ENCODE measurements at places on chromosomes 5 and 9.
A peak's percentile ranks its signal among the peaks of the same experiment; 100 is the strongest.

- DNase-seq, result no peak
Measured at GRCh38 chr5:135024956-135025729, 8.9 kb downstream of the PITX1 start.

- DNase-seq, result peak; percentile 60
Measured at GRCh38 chr9:114696814-114697544, 15.0 kb upstream of the TEX48 start.

- DNase-seq, result no peak
Measured at GRCh38 chr5:6833406-6833805, 120.2 kb downstream of the TENT4A start.

GRCh38 chr5:165620394-165620793 is 2115.0 kb downstream of the MAT2B start:
- no peak for DNase-seq

GRCh38 chr9:129751841-129752801 is 721 bp downstream of the PTGES start:
- no peak for DNase-seq

- no peak for DNase-seq
Measured at GRCh38 chr5:178351221-178352034, 118.8 kb upstream of the PHYKPL start.

- DNase-seq, result no peak
Measured at GRCh38 chr5:100590867-100591266, 55.7 kb downstream of the FAM174A start.

DNA sequence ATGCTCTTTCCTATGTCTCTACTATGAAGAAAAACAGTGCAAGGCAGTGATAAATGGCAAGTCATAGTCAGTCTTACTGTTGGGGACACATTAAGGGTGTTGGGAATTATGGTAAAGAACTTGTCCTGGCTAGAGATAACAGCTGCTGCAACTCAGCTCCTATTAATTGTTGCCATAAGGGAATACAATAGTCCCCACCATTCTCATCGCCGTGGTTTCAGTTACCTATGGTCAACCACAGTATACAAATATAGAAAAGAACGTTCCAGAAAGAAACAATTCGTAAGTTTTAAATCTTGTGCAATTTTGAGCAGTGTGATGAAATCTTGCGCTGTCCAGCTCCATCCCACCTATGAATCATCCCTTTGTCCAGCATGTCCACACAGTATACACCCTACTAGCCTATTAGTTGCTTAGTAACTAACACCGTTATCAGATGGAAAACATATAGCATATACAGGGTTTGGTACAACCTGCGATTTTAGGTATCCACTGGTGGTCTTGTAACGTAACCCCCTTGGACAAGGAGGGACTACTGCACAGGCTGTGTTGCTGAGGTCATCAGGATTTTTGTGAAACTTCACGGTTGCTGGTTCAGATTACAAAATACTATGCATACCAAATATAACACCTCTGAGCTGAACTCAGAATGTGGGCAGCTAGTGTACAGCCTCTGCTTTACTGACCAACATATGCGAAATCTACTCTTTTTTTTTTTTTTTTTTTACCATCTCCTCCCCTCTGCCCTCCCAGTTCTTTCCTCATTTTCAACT is 53.5 kb downstream of the ZFR start:
- DNase-seq, result no peak

- peak; percentile 15 for DNase-seq
Measured at GRCh38 chr5:88140396-88140855, 128.2 kb downstream of the TMEM161B start.

DNA sequence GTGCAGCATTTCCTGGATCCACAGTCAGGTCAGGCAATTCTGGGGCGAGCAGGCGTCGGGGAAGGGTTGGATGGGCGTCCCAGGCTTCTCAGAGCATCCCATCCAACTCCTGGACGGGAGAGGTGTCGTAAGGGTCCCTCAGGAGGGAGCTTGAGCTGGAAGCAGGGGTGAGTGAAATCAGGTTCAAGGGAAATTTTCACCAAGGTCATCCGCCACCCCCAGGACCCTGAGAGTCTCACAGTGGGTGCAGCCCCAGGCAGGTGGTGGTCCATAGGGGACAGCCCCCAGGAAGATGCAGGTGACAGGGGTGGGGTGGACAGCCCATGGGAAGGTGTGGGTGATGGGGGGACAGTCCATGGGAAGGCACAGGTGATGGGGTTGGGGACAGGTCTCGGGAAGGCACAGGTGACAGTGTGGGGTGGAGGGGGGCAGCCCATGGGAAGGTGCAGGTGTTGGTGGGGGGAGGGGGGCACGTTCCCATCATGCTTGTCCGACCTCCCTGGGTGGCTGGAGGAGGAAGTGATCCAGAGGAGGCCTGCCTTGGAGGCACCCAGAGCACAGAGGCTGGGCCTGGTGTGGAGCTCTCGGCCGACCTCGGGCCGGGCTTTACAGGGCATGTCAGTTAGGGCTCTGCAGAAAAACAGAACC is 48.9 kb downstream of the AHRR start:
- DNase-seq, result no peak

DNA sequence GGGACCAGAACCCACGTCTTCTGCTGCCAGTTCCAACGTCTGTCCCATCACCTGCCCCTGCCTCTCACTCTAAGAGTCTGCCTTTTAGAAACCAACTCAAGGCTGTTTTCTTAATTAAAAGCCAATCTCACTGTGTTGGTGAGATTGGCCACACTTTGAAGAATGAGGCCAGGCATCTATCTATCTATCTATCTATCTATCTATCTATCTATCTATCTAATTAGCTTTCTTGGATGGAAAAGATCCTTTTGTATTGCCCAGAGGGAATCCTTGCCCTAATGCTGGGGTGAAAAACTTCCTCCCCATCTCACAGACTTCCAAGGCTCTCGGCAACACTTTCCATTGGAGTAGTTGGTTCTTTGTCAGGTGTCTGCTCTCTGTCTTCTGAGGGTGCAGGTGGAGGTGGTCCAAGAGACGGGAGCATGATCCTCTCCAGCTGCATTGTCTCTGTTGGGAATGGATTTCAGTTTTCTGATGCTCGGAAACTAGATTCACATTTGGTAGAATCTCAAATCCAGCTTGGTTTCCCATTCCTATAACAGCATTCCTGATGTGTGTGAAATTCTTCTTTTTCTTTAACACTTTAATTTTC is 57.9 kb downstream of the GALNT12 start:
- no peak for DNase-seq

DNA sequence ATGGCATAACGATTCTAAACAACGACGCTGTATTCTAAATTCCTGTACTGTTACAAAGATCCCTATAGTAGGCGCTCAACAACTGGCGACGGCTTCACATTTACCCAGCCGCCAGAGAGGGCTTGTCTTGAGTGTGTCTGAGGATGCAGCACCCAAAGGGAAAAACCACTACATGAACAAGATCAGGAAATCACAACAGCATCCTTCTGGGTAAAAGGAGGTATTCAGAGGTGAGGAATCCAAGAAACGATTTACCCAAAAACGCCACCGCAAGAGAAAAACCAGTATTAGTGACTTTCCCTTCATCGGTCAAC is 711 bp downstream of the TTC33 start:
- peak; percentile 76 for DNase-seq

DNA sequence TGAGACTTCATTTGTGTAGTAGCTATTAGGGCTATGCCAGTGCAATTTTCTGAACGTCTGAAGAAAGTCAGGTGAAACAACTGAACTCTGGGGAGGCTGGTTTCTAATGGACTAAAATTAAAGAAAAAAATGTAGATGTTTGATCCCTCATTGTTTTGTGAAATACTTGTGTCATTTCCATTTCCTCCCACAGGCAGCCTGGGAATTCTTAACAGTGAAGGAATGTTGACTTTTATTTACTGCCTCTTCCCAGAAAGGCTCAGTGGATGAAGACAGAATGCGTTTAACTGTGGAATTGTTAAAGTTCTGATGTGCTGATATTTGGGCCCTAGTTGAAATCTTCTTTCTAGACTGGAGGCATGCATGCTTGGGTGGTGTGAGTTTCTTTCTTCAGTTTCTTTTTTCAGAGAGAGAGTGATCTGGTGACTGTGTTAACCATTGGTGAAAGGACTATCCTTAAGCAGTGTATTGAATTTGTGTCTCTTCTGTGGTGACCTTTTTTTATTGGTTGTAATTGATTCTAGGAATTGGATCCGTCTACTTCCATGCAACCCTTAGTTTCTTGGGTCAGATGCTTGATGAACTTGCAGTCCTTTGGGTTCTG is 15.5 kb downstream of the ACER2 start:
- DNase-seq, result no peak

DNA sequence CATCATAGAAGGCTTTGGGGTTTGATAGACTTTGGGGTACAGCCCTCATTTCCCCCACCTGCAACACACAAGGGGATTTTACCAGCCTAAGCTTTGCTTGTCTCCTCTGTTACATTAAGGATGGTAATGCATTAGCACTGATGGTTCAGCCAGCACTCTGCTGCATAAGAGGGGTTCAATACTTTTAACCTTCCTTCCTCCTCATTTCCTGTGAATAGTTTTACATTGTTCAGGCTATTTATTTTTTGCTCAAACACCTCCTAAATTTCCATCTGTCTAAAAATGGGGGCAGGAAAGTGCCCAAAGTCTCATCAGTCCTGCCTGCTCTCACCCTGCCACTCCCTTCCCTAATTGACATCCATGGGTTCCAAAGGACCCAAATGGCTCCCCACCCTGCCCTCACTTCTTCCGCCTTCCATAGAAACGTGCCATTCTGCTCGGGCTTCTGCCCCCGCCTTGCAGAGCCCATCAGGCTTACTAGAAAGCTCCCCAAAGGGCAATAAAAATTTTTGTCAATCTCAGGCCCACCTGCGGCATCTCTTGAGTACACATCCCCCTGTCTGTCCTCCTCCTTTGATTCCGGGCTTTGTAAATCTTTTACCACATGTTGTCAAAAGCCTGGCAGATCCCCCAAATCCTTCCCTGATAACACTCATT is 239.5 kb upstream of the SLC24A2 start:
- DNase-seq, result no peak

GRCh38 chr5:148913985-148914431 is 87.6 kb downstream of the ADRB2 start:
- no peak for DNase-seq

DNA sequence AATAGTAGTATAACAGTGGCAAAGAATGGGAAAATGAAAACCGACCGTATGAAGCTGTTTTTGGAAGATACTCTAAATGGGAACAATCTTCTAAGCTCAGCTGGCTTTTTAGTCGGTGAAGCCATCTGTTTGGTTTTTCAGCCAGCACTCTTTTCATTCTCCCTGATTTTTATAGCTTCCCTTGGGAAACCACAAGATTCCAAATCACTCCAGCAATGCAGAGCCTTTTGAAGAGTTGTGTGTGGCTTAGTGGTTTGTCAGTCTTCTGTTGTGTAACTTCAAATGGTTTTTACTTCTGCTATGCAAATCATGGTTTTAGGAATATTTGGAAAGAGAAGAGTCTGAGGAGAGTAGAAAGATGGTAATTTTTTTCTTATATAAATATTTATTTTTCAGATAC is 180.7 kb downstream of the KDM4C start:
- no peak for DNase-seq

- DNase-seq, result no peak
Measured at GRCh38 chr9:37899041-37899440, 4.9 kb downstream of the SLC25A51 start.

DNA sequence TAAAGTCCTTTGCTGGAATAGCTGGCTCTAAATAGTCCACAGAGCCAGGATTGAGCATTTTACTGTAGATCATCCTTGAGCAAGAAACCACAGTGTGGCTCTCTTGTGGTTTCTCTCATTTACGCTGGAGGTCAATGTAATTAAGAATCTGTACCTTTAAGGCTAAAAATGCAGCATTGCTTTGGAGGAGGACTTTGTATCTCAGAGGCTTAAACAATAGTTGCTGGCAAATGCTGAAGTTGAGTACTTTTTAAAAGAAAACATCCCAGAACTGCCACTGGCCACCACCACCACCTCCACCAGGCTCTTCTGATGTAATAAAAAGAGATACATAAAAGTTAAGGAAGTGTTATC is 177.3 kb upstream of the ADAMTSL1 start:
- DNase-seq, result no peak

DNA sequence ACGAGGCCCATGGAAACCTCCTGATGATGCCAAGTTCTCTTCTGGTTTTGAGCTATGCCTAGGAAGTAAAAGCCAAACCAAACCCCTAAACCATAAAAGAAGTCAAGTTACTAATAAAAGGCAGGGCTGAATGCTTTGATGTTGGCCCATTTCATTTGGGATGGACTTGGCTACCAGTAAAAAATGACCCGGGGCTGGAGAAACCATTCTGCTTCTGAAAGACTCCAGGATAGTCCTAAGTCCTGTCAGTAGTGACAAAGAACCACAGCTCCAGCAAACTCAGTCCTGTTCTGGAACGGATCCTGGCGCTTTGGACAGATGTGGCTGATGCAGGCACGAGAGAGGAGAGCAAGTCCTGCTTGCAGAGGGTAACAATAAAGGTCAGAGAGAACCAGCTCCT is 68.6 kb downstream of the SH3PXD2B start:
- no peak for DNase-seq

GRCh38 chr9:16358751-16359150 is 511.7 kb downstream of the BNC2 start:
- no peak for DNase-seq

GRCh38 chr5:133613184-133613583 is 843 bp upstream of the FSTL4 start:
- no peak for DNase-seq

- DNase-seq, result peak; percentile 81
Measured at GRCh38 chr5:73673161-73673591, 47.2 kb downstream of the ARHGEF28 start.

GRCh38 chr5:10216107-10216506 is 33.6 kb downstream of the ATPSCKMT start:
- DNase-seq, result no peak

DNA sequence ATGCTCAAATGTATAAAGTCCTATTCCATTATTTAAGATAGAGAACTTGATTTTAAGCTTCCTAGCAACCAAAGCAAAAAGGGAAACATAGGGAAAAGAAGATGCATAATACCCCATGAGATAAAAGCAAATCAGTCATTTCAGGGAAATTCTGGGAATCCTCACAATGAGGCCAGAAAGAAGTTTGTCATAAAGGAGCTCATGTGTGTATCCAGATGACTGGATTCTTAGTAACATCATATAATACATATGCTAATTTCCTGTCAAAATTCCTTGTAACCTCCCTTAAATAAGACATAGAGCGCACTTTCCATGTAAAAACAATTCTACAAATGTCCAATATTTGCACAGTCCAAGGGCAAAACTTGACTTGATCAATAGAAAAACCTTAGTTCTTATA is 411.0 kb upstream of the WWC1 start:
- no peak for DNase-seq

- no peak for DNase-seq
Measured at GRCh38 chr9:136550439-136551289, 4.8 kb upstream of the NOTCH1 start.
